ENCODE measurements at places on chromosomes 5 and 9. TPM values are rescaled to one million over a fixed set of nuclear protein-coding genes. Genes with fewer than 3 reads are reported as not detected.

Gene CYSRT1
- total RNA-seq, result 0.25 TPM

Gene YIPF5
- total RNA-seq, result 55.3 TPM

Gene SHB
- total RNA-seq, result 11.3 TPM

Gene ADRA1B
- total RNA-seq, result 0.74 TPM

Gene ZNF618
- total RNA-seq, result 6.4 TPM

Gene PCDHA8
- 7.6 TPM for total RNA-seq

Gene PCDHGA9
- 12.8 TPM for total RNA-seq

Gene TLR4
- total RNA-seq, result 3.9 TPM

Gene AQP3
- under 0.01 TPM for total RNA-seq

Gene C7
- 4.4 TPM for total RNA-seq

Gene CTXN3
- 3.2 TPM for total RNA-seq

Gene ZNF474
- total RNA-seq, result 0.98 TPM

Gene TRIM7
- total RNA-seq, result 1.7 TPM

Gene INSL6
- not detected for total RNA-seq

Gene ANKRD31
- 0.49 TPM for total RNA-seq

Gene TGFBI
- total RNA-seq, result 9.6 TPM

Gene FYB1
- total RNA-seq, result 1.5 TPM

Gene RALGPS1
- 81.4 TPM for total RNA-seq

Gene NPR3
- total RNA-seq, result 15.2 TPM

Gene ADAMTS16
- total RNA-seq, result 1.5 TPM

Gene KCNV2
- not detected for total RNA-seq

Gene LHX3
- under 0.01 TPM for total RNA-seq

Gene CDC25C
- total RNA-seq, result 0.98 TPM

Gene CDKN2A
- 1.5 TPM for total RNA-seq
